ENCODE measurements at places on chromosomes 12 and 14. TPM values are rescaled to one million over a fixed set of nuclear protein-coding genes. Genes with fewer than 3 reads are reported as not detected.

DNA sequence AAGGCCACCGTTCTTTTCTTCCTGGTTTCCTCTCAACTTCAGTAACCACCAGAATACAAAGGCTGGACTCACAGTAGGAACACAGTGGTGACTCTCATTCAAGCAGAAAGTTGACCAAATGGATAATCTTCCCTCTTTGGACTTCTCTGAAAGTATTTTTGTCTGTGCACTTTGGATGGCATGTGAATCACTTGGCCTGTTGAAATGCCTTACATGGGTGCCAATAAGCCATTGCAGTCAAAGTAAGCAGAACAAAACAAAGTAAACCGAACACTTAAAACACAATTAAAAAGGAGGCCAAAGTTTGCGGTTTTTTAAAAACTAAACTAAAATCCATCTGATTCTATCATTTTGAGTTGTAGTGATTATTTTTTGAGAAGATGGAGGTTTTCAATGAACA lies 370.1 kb upstream of the DDHD1 start:
- DNase-seq = no peak

DNA sequence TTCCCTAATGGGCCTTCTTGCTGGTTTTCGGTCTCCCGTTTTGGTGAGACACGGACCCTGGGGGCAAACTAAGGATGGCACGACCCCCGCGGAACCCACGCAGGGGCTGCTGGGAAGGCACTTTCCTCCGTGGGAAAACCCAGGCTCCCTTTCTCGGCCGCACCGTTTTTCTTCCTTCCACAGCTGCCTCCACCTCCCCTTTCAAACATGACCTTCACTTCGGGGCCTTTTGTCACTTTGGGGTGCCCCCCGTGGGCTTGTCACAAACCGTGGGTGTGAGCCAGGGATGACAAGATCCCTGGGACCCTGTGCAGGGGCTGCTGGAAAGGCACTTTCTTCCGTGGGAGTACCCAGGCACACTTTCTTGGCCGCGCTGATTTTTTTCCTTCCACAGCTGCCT lies 268.7 kb downstream of the ALG10 start:
- DNase-seq = no peak

DNA sequence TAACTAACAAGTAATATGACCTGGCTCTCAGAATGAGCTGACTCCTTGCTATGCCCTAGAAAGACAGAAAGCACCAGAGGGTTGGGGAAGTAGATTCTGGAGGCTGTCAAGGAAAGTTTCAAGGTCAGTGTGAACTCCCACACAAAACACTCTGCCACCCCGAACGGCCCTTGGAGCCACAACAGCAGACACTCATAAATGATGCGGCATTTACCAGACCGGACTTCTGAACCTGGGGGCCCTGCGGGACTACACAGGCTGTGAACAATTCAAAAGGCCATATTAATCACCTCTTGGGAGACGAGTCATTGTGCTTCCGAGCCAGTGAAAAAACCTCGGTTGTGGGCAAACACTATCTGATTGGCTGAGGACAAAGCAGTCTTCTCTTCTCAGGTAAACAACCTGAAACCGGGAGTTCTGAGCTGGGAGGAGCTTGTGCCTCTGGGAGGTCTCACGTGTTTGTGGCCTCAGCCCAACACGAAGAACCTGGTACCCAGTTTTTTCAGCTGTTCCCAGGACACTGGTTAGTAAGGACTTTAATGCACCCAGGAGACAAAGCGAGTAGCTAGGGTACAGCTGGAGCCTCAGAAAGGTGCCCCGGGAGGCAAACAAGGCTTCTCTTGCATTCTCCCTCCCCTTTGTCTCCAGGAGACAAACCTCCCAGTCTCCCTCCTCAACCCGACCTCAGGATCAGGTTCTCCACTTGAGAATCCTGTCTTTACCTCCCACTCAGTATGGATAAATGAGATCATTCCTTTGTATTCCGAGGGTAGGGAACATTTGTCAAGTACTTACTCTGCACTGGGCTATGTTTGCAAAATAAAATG lies 35.3 kb downstream of the VWF start:
- no peak for DNase-seq

The APOF gene
- total RNA-seq = 0.28 TPM

The CKAP4 gene
- total RNA-seq = 14.2 TPM

The SIX6 gene
- total RNA-seq = not detected

The CD9 gene
- total RNA-seq = 6.1 TPM

The KLRK1 gene
- 18.9 TPM for total RNA-seq

The NTS gene
- not detected for total RNA-seq

All from activated T-cell treated with anti-CD3 and anti-CD28 coated beads, Interleukin-2, amount 50 U/mL, for 72 hours (primary cell).